ENCODE measurements at places on chromosomes 6 and 20. TPM values are rescaled to one million over a fixed set of nuclear protein-coding genes. Genes with fewer than 3 reads are reported as not detected.

The GLP1R gene
- 0.05 TPM for polyA plus RNA-seq

The B3GAT2 gene
- 0.25 TPM for polyA plus RNA-seq

The CEP43 gene
- polyA plus RNA-seq: 5.9 TPM

The SIRPD gene
- 0.53 TPM for polyA plus RNA-seq

The ULBP1 gene
- 0.03 TPM for polyA plus RNA-seq

The C6orf15 gene
- polyA plus RNA-seq: not detected

The PBOV1 gene
- polyA plus RNA-seq: not detected

The CABLES2 gene
- 5.7 TPM for polyA plus RNA-seq

The CLDN20 gene
- polyA plus RNA-seq: 0.06 TPM

The CUL9 gene
- 23.5 TPM for polyA plus RNA-seq

The FAM162B gene
- polyA plus RNA-seq: 16.1 TPM

The TINAG gene
- not detected for polyA plus RNA-seq

The ECT2L gene
- polyA plus RNA-seq: 0.05 TPM

The PPP1R16B gene
- polyA plus RNA-seq: 8.0 TPM

The PI16 gene
- 107 TPM for polyA plus RNA-seq

The TPBG gene
- polyA plus RNA-seq: 88.7 TPM

The NTSR1 gene
- 0.34 TPM for polyA plus RNA-seq

The IL20RA gene
- 2.1 TPM for polyA plus RNA-seq

The PCIF1 gene
- 44.0 TPM for polyA plus RNA-seq

The TMEM151B gene
- 0.54 TPM for polyA plus RNA-seq

The TFAP2B gene
- 0.20 TPM for polyA plus RNA-seq

The PLN gene
- 96.0 TPM for polyA plus RNA-seq

The EYA2 gene
- 0.70 TPM for polyA plus RNA-seq

The AARS2 gene
- 7.5 TPM for polyA plus RNA-seq

The POM121L2 gene
- 0.03 TPM for polyA plus RNA-seq

The C20orf144 gene
- polyA plus RNA-seq: 0.03 TPM

The TRIM10 gene
- polyA plus RNA-seq: not detected

Data from urinary bladder (tissue), 4 donors.